ENCODE measurements at places on chromosomes 5 and 9. TPM values are rescaled to one million over a fixed set of nuclear protein-coding genes. Genes with fewer than 3 reads are reported as not detected.

Gene SH3RF2
- total RNA-seq, result 63.1 TPM

Gene COL15A1
- 8.9 TPM for total RNA-seq

Gene TAF1L
- total RNA-seq, result not detected

Gene CDKN2B
- 41.6 TPM for total RNA-seq

DNA sequence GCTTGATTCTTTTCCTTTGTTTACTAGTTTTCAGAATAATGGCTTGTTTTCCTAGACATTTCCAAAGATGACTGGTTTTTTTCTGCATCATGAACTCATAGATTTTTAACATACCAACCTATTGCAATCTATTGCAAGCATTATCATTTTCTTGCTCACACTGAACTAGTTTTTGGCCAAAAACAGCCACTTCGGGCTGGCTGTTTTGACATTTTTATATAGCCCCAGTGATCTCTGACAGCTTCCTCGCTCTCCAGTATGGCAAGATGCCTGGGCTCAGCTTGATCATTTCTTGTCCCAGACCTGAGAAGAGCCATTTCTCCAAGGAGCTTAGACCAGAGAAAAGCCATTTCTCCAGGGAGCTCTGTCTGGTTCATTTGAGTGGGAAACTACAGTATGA lies 94.3 kb upstream of the MAMDC2 start:
- no peak for DNase-seq

Gene SHISAL2B
- not detected for total RNA-seq

Gene ADAMTS13
- total RNA-seq, result 0.27 TPM
